Panc1 (cell line): ENCODE measurements at places on chromosomes 11 and 22. TPM values are rescaled to one million over a fixed set of nuclear protein-coding genes. Genes with fewer than 3 reads are reported as not detected.

DNA sequence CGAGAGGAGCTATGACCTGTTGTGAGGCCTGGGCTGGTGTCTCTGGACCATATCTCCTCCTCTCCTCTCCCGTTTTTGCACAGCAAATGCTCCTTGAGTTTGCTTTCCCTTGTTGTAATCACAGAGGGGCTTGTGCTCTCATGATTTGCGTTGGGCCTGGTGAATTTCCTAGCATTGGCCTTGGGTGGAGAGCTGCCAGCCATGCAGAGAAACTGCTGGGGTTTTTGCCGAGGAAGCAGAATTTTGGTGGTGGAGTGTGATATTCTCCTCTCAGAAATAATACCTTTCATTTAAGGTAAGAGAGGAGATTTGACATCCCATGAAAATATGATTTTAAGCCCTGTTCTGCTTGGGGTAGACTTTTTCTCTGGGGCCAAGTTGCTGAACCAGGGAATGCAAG lies 175.7 kb upstream of the CADM1 start:
- no peak for DNase-seq

GRCh38 chr22:24159650-24160049 lies 21.6 kb upstream of the SUSD2 start:
- DNase-seq = no peak

GRCh38 chr22:23685205-23685784 lies 5.5 kb upstream of the RGL4 start:
- DNase-seq = no peak

DNA sequence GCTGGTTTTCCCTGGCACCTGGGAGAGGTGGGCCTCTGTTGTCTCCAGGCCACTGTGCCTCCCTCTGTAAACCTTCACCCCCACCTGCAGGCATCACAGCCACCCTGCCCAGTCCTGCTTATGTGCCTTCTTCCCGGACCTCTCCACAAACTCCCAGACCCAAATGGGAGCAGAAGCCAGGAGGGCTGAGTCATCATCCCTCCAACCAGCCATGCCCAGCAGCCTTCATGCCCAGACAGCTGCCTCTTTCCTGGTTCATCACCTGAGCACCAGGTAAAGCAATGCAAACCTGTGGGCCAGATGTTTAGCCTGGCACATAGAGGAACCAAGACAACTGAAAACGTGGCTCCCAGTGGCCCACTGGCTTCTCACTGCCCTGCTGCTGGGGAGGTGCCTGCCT lies 2.1 kb upstream of the TMPRSS4 start:
- DNase-seq = no peak

GRCh38 chr22:47187176-47187957 lies 424.9 kb downstream of the TBC1D22A start:
- DNase-seq = no peak

- DNase-seq = no peak
Measured at GRCh38 chr11:6196396-6196795, 2.6 kb upstream of the OR52W1 start.

DNA sequence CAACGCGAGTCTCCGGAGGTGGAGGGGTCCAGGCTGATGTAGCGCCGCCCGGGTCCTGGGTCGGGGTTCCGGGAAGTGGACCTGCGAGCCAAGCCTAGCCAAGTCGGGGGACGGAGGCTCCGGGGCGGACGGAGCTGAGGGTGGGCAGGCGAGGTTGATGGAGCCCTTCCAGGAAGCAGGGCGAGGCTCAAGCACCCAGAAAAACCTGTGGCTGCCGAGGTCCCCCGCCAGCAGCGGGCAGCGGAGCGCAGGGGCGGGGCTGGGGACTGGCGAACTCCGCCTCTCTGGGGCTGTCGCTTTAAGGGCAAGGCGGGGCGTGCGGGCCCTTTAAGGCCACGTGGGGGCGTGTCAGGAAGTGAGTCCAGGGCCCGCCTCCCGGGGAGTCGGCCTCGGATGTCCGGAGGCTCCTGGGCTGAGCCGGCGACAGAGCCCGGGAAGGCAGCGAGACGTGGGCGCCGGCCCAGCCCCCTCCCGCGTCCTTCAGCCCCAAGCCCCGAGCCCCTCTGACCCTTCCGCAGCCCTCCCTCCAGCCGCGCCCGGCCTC lies at the start of gene SLC35C1:
Gene SLC35C1, plus strand, starts transcription at position 389 of the 544 bp plus-strand sequence. CDS start 653 bp downstream, outside the sequence.
- DNase-seq = peak; percentile 51

The SEC14L2 gene
- 10.7 TPM for total RNA-seq

The SH3BP1 gene
- 6.8 TPM for total RNA-seq

The OR56A5 gene
- not detected for total RNA-seq

The TTC12 gene
- 24.3 TPM for total RNA-seq

The ACTN3 gene
- 0.13 TPM for total RNA-seq

The HTR3A gene
- 0.21 TPM for total RNA-seq

The APOA5 gene
- 0.39 TPM for total RNA-seq

The MMP10 gene
- not detected for total RNA-seq

The APOL5 gene
- not detected for total RNA-seq
